ENCODE measurements at places on chromosomes 7 and 10.

- no peak for DNase-seq
Observed at GRCh38 chr10:117165538-117166417, 27.7 kb upstream of the VAX1 start.

- DNase-seq: no peak
Observed at GRCh38 chr7:94178230-94178629, 174.1 kb upstream of the BET1 start.

DNA sequence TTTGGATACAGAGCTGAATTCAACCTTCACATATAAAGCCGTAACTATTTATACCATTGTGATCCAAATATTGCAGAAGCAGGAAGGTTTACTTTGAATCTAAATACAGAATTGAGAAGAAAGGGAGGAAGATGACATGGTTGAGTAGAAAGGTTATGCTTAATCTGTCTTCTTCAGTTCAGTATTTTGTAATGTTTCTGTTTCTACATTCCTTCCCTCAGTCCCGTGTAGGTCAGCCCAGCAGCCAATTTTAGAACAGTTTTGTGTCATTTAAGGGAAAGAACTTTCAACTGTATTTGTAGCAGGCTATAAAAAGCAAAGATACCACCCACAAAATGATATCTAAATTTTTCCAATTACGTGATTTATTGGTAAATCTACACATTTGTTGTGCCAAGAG is 97.4 kb downstream of the CPED1 start:
- DNase-seq: no peak

GRCh38 chr10:96255549-96256333 is 15.6 kb downstream of the BLNK start:
- DNase-seq: no peak

DNA sequence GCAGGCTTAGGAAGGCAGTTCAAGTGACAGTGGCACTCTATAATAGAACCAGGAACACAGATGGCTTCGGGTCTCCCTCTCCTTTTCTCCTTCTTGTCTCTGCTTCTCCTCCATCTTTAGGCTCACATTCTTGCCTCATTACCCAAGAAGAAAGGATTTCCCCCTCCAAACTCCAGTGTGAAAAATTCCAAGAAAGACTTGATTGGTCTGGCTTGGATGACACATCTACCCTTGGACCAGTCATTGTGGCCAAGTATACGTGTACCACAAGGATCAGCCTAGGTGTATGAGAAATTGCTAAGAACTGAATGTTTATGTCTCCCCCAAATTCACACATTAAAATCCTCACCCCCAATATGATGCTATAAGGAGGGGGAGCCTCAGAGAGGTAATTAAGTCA is 53.9 kb downstream of the PRTFDC1 start:
- no peak for DNase-seq

GRCh38 chr7:13286916-13287315 is 599.5 kb downstream of the ARL4A start:
- no peak for DNase-seq

DNA sequence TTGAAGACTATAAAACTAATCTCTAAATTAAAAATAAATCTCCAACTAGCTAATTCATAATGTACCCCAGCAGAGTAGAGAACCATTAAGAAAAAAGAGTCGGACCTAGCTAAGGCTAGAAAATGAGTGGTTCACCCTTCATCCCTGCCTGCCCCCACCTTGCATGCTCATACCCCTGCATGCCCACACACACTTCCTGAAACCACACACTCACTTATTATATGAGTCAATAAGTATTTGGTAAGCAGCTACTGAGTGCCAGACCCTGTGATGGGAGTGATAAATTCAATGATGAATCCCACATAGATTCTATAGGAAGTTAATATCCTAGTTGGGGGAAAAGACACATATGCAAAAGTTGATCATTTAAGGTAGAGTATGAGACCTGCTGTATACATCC is 152.9 kb upstream of the INHBA start:
- DNase-seq: no peak

DNA sequence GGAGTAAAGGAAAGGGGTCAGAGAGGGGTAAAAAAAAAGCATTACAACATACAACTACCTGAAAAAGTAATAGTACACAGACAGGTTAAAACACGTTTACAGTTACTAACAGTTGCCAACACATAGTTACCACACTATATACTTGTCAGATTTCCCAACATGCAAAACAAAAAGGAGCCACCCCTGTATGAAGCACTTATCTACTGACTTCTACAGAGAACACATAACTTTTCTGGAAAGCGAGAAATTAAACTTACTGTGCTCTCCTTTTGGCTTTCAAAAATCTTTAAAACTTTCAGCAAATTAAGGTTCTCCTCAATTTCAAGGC is 2.1 kb downstream of the ABI1 start:
- DNase-seq: no peak

DNA sequence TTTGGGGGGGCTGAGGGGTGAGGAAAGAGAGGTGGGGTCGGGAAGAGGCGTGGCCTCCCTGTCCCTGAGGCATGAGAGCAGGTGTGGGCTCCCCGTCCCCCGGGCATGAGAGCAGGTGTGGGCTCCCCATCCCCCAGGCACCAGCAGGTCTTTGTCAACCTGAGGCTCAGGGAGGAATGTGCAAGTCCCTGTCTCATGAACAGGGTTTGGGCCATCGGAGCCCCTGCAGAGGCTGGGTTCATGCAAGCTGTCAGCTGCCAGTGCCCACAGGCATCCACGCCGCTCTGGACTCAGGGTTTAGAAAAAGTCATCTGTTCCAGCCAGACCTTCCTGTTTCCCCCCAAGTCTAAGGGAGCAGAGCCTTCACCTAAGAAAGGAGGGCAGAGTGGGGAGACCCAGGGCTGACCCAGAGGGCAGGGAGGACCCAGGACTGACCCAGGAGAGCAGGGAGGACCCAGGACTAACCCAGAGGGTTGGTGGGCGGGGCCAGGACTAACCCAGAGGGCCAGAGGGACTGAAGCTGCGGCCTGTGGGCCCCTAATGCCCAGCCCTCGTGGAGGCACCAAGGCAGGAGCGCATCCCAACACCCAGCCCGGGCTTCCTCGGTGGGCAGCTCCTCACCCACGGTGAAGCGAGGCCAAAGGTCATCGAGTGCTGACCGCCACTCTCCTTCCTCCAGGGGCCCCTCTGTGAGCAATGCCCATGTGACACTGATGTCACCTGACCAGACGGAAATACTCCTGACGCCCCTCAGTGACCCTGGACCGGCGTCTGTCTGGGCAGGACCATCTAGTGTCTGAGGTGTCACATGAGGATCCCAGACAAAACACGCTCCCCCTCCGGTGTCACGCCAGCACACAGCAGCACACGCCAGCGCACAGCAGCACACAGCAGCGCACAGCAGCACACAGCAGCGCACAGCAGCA is 28.9 kb upstream of the GPR146 start:
- DNase-seq: no peak

DNA sequence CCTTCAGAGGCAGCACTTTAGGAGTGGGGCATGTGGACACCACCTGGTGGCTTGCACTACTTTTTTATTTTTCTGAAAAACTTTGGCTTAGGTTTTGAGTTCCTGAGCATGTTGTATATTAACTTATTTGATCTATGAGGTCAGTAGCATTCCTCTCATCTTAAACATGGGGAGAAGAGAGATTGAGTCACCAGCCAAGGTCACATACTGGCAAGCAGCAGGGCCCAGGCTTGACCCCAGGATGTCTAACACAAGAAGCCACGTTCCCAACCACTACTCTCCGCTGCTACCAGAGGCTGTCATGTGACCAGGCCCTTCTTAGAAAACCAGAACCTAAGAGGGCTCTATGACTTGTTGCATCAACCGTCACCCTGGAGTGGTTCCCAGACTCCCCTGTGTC is 210.3 kb upstream of the GPR26 start:
- DNase-seq: no peak

- no peak for DNase-seq
Observed at GRCh38 chr7:66033471-66034385, 41.9 kb upstream of the ASL start.

GRCh38 chr10:129730993-129731325 is 233.1 kb downstream of the EBF3 start:
- DNase-seq: no peak

GRCh38 chr10:97069576-97070362 is 116.0 kb downstream of the SLIT1 start:
- no peak for DNase-seq

DNA sequence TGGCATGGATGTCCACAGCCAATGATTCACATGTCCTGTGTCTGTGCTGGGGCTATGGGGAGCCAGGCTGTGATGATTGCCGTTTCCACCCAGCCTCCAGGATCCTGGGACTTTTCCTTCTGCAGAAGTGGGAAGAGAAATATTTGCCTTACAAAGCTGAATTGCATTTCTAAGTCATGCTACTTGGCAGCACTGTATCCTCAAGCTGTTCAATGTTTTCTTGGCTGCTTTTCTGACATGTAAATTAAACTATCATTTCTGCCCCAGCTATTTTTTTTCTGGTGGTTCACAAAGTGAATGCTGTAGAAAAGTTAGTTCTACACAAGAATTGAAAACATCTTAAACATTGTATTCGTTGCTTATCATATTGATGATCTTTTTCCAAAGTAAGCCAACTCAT is 51.9 kb upstream of the TCERG1L start:
- no peak for DNase-seq

DNA sequence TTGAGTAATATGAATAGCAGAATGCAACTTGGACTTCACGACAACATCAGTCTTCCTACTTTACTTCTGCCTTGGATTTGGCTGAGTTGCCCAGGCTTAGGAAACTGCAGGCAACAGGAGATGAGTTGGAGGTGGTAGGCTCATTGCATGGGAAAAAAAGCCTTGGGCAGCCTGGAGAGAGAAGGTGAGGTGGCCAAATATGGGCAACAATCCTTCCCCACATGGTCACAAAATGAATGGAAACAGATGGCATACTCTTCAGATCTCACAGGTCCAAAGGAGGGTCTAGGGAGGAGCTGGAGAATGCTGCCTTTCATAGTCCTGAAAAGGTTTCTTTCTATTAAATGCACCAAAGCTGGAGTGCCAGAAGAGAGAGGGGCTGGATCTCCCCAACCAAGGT is 128.6 kb upstream of the AOAH start:
- no peak for DNase-seq

DNA sequence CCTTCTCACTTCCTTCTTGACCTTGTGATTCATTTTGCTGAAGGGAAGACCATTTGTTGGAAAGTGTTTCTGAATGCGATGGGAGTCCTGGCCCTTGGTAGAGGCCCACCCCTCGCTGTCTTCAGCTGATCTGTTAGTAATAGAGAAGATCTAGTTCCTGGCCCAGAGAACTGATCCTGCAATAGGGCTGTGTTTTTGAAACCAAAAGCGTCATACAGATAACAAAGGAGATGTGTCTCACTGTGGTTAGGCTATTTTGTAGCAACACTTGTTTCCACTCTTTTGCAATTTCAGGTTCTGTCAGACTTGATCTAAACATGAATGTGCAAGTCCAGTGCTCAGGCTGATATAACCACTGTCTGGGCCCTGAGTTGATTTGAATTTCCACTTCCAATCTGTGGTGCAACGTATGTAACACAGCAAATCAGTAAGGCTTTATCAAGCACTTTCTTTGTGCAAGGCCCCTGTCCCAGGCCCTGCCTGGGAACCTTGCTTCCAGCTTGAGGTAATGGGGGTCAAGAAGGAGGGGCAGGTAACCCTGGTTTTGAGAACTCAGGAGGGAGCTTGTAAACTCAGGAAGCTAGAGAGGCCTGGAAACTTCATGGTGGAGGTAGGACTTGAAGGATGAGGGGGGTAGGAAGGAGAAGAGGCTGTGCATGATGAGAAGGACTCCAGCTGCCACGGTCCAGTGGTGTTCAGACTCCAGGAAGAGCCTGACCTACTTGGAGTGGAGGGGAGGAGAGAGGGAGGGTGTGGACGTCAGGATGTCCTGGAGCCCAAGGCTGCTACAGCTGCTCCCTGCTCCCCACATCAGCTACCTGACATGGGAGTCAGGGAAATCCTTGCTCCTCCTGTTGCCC is 42.2 kb upstream of the SRGN start:
- no peak for DNase-seq

- no peak for DNase-seq
Observed at GRCh38 chr7:27184337-27185012, 557 bp downstream of the HOXA11 start.

DNA sequence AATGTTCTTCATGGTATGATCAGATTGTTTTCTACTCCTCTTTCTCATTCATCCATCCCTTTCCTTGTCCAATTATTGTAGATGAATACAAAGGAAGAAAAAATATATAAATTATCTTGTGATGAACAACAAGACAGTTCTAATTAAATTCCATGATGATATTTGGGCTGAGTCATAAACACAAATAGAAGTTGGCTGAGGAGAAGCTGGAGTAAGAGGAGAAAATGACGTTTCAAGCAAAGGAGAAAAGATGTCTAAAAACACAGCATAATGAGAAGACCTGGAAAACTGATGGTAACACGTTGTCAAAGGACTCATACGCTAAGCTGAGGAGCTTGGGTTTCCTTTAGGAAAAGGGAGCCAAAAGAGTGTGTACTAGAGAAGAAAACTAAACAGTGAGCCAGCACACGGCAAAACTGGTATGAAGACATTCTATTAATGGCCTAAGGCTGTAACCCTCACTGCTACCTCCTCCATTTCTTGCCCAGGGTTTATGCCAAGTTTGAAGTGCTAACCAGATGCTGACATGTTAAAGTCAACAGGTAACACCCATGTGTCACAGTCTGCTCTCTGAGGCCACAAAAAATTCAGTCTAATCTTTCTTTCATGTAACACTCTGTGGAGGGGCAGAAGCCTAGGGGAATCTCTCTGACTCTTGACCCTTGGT is 26.1 kb downstream of the ZFAND4 start:
- DNase-seq: no peak

GRCh38 chr10:132489053-132489703 is 48.4 kb upstream of the INPP5A start:
- no peak for DNase-seq

DNA sequence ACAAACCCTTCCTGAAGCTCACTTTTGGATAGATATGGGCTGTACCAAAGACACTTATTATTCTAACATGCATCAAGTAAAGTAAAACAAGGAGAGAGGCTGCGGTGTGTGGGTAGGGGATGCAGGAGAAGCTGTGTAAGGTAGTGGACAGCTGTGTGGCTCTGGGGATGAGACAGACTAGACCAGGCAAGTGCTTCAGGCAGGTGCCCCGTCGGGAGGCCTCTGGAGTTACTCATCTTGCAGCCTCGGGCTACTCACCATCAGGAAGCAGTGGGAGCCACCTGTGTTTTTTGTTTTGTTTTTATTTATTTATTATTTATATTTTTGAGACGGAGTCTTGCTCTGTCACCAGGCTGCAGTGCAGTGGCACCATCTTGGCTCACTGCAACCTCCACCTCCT is 49.3 kb upstream of the NCAPG2 start:
- DNase-seq: no peak

Data from colonic mucosa (tissue), 4 donors.